Stimulated activated CD4-positive, alpha-beta T cell treated with anti-CD3 and anti-CD28 coated beads, Interleukin-4, amount 100 ng/mL, for 1 hour (primary cell): ENCODE measurements at places on chromosomes 11 and 22.

GRCh38 chr11:113587308-113587739, 112.1 kb upstream of the DRD2 start:
- DNase-seq = no peak

DNA sequence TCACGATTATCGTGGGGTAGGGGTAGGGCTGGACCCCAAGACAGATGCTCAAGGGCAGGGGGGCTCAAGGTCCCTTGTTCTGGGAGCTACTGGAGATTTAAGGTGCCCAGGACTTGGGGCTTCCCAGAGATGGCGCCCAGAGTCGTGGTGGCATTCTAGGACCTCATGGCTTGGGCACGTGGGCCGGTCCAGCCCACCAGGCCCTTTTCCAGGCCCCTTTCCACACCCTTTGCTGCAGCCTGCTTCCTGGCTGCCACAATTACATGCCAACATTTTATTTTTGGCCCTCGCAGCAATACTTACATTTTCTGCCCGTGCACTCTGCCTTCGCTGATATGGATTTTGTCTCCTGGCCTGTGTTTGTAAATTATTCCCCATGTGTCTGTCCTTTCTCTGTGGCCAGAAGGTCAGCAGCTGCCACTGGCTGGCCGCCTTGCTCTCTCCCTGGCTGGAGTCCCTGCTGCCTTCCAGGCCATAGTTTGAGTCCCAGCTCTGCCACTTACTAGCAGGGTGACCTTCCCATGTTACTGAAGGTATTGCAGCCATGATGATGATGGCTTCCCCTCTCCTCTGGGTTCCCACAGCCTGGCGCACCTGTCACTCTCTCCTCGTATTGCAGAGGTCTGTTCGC, 11.2 kb downstream of the MB start:
- no peak for DNase-seq

DNA sequence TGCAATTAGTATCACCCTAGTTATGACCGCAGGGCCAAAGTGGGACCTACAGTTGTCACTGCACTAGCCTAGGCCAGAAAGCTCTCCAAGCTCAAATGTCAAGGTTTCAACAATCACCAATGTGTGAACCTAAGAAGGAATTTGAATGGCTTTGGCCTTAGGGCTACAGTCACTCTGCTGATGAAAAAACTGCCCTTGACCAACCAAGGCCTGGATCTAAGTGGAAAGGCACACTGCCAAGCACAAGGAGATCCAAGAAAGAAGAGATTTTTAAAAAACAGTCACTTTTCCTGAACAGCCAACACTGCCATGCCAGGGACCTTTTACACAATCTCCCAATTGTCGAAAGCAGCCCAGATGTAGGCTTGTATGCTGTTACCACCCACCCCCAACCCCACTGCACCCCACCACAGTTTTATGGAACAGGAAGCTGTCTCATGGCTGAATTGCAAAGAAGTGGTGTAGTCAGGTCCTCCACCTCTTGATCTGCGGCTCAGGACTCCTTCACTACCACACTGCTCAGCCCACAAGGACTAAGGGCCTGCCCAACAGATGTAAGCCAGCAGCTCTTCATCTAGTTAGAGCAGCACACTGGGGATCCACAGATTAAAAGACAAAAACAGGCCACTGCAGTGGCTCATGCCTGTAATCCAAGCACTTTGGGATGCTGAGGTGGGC, 32.9 kb downstream of the SMCO4 start:
- no peak for DNase-seq

- no peak for DNase-seq
Observed at GRCh38 chr11:98701541-98701940, 319.2 kb upstream of the CNTN5 start.

- DNase-seq = no peak
Observed at GRCh38 chr11:125374398-125374797, 121.7 kb downstream of the FEZ1 start.

GRCh38 chr11:108685419-108686130, 20.7 kb downstream of the DDX10 start:
- DNase-seq = no peak

- no peak for DNase-seq
Observed at GRCh38 chr11:33689501-33689900, 11.1 kb downstream of the C11orf91 start.

GRCh38 chr11:27401833-27402316, 38.9 kb upstream of the CCDC34 start:
- no peak for DNase-seq

DNA sequence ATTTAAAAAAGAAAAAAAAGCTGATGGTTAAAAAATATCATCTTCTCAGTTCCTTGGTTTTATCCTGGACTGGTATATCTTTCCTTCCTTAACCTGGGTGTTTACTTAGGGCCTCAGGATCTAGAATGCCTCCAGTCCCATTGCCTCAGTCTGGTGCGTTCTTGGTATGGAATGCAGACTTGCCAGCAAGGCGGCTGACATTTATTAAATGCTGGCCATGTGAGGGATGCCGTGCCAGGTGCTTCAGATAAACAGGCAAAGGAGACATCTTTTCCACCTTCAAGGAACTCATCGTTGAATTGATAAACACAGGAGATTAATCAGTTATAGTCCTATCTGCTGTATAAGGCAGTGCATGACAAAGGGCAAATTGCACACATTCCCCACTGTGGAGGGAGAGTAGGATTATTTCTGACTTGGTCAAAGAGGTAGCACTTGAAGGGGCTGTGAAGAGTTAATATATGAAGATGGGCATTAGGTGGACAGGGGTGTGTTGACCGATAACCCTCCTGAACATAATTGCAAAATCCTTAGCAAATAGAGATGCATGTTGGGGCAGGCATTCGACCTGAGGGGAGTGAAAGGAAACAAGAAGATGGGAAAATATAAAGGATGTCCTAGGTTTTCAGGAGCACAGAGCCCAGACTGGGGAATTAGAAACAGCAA, 54.4 kb downstream of the ALX4 start:
- DNase-seq = no peak

DNA sequence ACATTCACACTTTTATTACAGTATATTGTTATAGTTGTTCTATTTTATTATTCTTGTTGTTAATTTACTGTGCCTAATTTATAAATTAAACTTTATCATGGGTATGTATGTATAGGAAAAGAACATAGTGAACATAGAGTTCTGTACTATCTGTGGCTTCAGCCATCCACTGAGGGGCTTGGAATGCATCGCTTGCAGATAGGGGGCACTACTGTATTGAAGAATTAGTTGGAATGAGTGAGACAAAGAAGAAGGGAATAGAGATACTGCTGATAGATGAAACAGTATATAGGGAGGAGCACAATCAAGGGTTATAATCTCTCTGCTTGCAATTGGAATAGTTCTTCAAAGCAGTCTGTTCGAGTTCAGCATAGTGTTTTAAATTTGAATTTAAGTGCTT, 432.2 kb downstream of the RAB38 start:
- no peak for DNase-seq

GRCh38 chr11:56509439-56509838, 18.3 kb upstream of the OR5M8 start:
- no peak for DNase-seq

DNA sequence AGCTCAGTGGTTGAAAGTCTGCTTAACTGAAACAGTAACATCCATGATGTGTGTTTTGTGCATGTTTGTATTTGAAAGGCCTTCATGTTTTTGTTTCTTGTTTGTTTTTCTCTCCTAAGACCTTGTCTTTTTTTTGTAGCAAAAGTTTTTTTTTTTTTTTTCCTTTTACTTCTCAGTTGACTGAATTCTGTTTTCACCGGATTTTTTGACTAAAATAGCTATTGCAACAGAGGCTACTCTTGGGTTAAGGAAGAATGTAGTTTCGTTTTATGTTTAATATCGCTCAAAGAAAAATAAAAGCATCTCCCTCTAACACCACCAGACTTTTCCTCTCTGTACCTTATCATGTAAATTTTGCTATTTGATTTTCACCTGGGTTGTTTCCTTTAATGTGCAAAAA, 15.1 kb downstream of the APOL6 start:
- no peak for DNase-seq

- peak; percentile 11 for DNase-seq
Observed at GRCh38 chr22:45268167-45268957, 16.4 kb upstream of the UPK3A start.

GRCh38 chr11:131301306-131301705, 69.1 kb upstream of the NTM start:
- DNase-seq = no peak

DNA sequence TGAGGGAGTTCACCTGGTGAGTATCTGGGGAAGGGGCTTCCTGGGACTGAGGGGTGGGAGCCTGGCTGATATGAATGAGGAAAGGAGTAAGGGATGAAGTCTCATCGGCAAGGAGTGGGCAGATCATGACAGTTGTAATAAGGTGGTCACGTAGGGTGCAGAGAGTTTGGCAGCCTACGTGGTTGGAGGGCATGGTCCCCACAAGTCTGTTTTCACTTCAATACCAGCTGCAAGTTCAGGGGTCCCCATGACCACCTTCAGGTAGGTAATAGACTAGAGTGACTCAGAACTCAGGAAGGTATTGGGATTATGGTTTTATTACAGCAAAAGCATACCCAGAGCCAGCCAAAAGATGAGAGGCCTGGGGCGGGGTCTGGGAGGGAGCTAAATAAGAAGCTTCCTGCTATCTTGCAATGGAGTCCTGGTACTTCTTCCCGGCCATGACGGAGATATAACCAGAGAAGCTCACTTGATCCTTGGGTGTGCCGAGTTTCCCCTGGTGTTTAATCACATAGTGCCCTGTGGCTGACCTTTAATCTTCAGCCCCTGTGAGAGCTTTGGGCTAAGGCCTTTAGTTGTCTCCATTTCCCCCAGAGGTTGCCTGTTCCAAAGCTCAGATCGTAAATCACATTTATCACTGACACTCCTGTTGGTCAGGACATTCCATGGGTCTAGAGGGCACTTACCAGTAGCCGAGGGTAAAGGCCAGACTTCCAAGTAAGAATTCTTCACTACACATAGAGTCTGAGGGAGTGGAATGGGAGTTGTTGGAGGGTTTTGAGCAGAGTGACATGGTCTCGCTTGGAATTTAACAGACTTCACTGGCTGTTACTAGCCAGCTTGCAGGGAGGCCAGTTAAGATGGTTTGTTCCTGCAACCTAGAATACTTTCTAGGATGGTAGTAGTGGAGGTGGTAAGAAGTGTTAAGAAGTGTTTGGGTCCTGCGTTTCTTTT, 9.1 kb downstream of the SLC3A2 start:
- no peak for DNase-seq

DNA sequence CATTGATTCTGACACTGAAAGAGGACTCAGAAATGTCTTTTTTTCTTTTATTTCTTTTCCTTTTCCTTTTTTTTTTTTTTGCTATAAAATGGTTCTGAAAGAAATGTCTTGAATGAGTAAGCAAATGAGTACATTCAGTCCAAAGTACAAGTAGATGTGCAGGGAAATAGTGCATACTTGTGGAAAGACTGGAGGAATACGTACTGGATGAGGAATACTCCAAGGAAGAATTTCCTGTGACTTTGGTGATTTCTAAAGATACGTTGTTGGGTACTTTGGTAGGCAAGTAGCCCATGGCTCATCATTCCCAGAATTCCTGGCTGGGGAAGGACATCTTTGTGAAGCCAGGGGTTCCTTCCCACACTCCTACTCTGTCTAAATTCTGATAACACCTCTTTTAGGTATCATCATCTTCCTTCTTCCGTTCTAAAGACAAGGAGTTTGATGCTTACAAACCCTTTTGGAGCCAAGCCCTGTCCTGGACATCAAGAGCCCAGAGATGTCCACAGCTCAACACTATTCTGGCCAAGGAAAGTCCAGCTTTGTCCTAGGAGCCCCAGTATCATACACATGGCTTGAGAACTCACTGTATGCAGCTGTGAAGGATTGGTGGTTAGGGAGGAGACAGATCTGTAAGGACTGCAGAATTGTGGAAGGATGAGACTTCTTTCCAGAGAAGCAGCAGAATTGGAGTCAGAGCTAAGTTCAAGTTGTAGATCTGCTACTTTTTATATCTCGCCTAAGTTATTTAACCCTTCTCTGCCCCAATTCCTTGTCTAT, 4.8 kb upstream of the NUP98 start:
- DNase-seq = no peak

- no peak for DNase-seq
Observed at GRCh38 chr11:31366795-31367194, 2.7 kb downstream of the DCDC1 start.

- DNase-seq = no peak
Observed at GRCh38 chr22:46914481-46914880, 152.0 kb downstream of the TBC1D22A start.

- DNase-seq = no peak
Observed at GRCh38 chr11:77151804-77152509, 23.9 kb downstream of the MYO7A start.

DNA sequence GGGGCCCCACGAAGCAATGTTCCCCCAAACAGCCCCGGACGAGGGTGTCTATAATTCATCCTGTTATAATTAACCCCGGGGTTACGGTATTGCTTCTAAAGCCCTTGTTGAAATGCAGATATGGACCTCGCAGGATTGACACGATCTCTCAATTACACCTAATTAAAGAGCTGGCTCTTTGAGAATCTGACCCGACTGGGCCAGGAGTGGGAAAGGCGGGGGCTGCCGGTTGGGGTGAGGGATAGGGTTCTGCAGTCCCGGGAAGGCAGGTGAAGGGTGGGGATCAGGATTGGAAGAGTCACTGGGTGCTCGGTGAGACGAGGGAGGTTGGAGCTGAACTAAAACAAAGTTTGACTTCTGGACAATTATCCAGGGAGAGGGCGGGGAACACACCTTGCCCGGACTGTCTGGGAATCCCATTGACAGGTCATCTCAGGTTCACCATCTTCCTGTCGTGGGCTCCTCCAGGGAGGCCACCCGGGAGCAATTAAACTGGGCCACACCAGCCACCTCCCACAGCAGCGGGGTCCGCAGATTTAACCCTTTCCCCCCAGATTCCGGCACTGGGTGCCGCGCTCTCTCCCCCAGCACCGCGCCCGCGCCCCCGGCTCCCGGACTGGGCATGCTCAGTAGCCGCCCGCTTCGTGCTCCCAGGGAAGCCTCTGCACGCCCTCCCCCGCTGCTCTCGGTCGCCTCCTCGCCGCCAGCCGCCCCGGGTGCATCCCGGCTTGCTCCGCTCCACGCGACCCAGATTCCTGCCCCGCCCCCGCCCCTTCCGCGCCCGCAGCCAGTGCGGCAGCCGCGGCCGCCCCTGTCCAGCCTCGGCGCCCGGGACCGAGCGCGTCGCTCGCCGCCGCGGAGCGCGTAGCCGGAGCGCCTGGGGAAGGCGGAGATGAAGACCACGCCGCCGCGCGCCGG, at the start of gene ELMOD1:
Gene ELMOD1 (plus strand): TSS at position 688 of the 918 bp plus-strand sequence. CDS start 27,043 bp downstream, outside the sequence.
- peak; percentile 39 for DNase-seq

DNA sequence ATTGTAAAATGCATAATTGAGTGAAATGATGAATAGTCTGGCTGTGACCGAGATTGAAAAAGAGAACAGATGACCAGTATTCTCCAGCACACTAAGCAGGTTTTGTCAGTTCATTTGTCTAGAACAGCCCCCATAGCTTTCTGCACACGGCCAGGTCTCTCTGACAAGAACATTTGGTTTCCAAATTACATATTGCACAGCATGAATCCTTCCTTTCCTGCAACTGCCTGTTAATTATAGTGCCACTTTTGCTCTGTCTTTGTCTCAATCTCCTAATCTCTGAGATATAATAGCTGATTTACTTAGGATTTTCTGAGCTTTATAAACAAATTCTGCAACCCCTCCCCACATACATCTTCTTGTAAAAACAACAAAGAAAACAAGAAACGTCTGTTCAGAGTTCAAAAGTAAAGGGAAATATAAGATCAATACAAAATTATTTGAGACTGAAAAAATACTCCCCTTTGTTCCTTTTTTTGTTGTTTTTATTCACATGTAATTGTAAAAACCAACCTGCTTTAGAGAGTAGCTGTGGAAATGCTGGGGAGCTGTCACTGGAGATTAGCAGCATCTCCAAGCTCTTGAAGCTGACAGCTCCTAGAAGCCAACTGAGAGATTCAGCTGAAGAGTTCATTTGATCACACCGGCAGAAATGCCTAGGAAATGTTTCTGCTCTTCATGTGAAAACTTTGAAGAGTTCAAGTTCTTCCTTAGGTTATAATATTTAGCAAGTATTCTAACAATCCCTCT, 998.1 kb downstream of the DLG2 start:
- DNase-seq = no peak
